H4 (cell line): ENCODE measurements at places on chromosomes 6 and 20.

DNA sequence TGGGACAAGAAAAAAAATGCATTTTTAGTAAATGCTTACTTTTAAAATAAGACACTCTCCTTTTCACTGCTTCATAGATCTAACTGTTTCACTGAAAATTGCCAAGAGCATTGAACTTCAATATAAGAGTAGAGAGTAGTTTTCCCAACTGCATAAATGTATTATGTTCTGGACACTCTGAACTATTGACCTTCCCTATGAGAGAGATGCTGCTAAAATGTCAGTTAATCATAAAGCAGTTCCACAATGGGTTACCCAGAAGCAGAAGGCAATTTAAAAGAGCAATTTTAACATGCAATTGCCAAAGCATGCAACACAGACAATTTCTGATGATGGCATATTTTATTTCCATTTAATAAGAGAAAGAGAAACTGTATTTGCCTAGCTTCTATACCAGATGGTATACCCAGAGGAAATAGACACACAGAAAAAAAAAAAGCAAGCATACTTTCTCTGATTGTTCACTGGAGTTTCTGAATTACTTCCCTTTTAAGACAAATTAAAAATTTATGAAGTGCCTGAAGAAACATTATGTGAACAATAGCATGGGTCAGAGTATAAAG lies 279.1 kb upstream of the THEMIS start:
- no peak for DNase-seq

GRCh38 chr6:5747379-5747778 lies 259.3 kb downstream of the NRN1 start:
- no peak for DNase-seq

GRCh38 chr20:9736373-9736772 lies 102.5 kb downstream of the PAK5 start:
- no peak for DNase-seq

DNA sequence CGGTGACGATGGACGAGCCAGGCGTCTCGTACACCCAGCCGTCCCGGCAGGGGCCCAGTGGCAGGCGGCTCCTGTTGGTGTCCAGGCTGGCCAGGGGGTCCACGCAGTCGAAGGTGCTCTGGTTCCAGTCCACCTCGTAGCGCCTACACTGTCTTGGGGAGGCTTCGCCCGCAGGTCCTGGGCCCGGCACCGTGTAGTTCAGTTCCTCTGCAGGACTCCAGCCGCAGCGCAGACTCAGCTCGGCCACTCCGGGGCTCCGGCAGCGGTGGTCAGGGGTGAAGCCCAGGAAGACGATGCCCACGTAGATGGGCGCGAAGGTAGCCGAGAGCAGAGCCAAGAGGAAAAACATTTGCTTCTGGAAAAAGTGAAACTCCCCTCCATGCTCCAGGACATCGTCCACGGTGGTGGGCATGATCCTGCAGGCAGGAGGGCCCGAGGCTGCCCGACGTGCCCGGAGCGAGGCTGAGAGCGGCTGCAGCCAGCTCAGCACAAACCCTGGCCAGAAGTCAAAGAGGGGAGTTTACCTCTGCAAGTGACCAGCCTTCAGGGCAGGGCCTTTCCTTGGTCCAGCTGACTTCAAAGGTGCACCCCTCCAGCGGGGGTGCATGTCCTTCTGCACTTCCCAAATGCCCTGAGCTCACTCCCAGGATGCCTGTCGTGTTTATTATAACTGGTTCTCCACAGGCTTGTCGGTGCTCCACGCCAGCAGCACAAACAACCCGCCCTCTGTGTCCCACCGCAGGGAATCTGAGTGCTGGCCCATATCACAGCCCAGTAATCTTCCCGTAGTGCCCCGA lies at the start of gene SLC22A2:
TSS of gene SLC22A2 (minus strand) at position 476 of the 797 bp plus-strand sequence. CDS start at position 412, 64 bp downstream.
- DNase-seq, result no peak

GRCh38 chr6:132698608-132699007 lies 15.2 kb downstream of the VNN1 start:
- DNase-seq, result no peak
